Activated CD4-positive, alpha-beta T cell treated with anti-CD3 and anti-CD28 coated beads for 1 hour (primary cell): ENCODE measurements at places on chromosomes 12 and 14.

DNA sequence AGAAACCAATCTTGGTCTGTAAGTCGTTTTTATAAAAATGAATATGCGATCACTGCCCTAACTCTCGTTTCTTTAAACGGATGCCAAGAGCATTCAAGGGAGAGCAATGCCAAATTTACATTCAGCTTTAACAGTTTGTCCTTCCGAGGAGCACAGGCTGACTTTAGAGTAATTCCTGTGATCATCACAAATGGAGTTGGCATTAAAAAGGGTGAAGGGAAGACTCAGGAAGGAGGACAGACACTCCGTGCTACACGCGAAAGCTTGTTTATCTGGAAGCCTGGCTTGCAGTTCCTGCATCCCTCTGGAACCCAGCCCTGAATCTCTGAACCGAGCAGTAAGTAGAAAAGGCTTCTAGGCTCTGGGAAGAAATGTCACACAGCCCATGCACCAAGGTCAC is 78.4 kb downstream of the PAPOLA start:
- no peak for DNase-seq

DNA sequence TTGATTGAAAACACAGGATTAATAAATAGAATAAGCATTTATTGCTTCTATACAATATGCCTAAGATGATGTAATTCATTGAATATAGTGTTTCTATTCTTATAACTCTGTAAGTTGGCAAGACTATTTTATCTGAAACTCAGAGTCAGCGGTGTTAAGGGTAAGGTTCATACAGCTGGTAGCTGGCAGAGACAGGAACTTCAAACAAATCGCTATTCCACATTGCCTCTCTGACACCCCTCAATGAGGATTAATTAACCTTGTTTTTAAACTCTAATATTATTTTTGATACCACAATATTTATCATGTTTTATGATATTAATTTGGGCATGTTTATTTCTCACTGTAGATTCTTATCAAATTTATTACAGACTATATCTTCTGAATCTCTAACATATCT is 323.4 kb downstream of the ACSS3 start:
- no peak for DNase-seq

DNA sequence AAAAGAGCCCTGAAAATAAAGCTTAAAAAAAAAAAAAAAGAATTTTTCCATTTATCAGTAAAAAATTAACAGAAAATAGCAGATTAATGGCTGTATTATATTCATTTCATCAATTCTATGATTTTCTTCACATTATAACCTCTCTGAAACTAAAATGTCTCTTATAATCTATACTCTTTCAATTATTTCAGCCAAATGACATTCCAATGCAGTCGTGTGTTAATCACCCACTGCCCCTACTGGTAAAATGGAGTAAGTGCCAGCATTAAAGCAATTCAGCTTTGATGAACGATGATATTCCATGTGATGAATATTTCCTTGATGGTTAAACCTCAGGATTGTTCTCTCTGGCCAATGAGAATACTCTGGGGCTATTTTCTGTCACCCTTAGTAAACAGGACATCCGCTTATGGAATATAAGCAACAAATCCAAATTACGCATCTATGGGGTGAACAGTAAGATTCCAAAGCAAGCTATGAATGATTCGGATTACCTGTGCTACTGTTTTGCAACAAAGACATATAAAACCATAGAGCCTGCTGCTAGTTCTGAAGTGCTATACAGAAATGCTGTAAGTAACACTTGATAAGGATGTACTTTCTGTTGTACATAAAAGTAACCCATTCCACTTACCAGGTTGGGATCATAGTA is 20.3 kb upstream of the SYCP3 start:
- DNase-seq = no peak

DNA sequence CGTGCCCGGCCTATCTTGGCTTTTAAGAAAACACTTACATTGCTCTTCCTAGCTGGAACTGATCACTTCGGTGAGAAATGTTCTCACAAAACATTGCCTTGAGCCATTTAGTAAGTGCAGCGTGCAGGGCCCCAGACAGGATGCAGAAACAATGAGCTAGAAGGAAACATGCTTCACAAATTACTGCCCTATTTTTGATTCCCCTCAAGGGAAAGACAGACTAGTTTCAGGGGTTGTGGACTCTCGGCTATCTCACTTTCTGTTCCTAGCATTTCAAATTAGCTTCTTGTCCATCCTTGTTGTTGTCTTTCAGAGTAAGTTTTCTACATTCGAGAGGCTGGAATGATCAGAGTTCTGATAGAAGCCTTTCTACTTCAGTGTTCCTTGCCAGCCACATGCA is 21.6 kb downstream of the TGFB3 start:
- DNase-seq = no peak

GRCh38 chr14:54762296-54762695 is 140.3 kb downstream of the GCH1 start:
- no peak for DNase-seq

- DNase-seq = no peak
These were observed 412.0 kb upstream of the ATP2B1 start for GRCh38 chr12:90120627-90121026.

GRCh38 chr14:54683882-54684794 is 117.2 kb downstream of the SAMD4A start:
- no peak for DNase-seq

GRCh38 chr12:98653866-98654493 is 8.9 kb downstream of the APAF1 start:
- DNase-seq = no peak

GRCh38 chr12:130041983-130042812 is 120.1 kb upstream of the FZD10 start:
- DNase-seq = no peak

DNA sequence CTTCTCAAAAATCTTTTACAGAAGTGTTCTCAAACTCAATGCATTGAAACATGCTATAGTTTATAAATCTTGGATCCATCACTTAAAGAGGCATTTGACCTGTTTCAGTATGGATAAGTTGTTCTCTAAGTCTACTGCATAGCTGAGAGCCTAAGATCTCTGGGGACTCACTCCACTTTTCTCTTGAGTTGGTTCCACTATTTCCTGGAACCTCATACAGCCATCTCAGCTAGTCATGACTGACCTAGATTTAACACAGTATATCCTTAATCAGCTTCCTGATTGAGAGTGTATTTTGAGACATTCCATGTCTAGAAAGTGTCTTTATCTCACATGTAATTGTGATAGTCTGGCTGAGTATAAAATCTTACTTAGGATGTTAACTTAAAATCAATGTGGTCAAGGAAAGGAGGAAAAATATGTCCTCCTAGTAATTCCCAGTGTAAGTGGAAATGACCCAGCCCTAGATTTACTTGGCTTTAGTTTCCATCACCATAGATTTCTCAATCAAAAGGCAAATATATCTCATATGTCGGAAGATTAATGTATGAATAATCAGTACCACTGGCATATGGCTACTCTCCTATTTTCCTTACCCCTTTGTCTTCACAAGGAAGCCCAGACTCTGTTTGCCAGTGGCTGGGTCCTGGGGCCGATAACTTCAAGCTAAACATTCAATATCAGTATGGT is 61.9 kb downstream of the KICS2 start:
- DNase-seq = no peak

GRCh38 chr12:112907415-112908157 is 824 bp downstream of the OAS1 start:
- no peak for DNase-seq
